GM13976 (cell line): ENCODE measurements at places on chromosomes 6 and 20.
A peak's percentile ranks its signal among the peaks of the same experiment; 100 is the strongest.

GRCh38 chr6:15658181-15658744 lies 4.6 kb downstream of the DTNBP1 start:
- DNase-seq, result peak; percentile 46

DNA sequence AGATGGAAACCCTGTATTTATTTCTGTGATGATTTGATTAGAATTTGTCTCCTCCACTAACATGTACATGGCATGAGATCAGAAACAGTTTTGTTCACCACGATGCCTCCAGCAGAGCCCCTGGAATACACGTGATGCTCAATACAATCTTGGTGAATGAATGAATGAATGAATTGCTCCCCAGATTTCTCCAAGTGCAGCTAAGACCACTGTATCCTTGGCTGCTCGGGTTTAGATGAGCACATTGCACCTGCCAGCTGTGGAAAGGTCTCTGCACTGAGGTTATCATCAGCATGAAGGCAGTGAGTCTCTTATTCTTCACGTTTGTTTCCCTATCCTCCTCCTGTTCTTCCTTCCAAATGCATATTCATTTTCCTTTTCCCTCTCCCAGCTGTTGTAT lies 17.9 kb downstream of the CASS4 start:
- DNase-seq, result no peak

DNA sequence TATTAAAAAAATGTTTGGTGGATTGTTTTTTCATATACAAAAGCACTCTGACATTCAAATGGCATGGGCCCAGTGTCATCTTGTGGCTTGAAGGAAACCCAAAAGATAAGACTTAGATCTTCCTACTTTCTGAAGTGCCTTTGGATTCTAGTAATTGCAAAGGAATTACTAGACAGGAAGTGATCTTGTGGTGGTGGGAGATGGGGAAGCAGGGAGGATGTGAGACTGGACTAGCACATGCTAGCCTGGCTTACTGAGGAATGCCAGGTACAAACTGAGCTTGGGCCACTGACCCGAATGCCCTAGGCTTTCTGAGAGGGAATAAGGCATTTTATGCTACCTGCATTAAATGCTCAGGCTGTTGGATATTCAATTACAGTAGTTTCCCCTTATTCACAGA lies 59.0 kb downstream of the AFG1L start:
- DNase-seq, result no peak

DNA sequence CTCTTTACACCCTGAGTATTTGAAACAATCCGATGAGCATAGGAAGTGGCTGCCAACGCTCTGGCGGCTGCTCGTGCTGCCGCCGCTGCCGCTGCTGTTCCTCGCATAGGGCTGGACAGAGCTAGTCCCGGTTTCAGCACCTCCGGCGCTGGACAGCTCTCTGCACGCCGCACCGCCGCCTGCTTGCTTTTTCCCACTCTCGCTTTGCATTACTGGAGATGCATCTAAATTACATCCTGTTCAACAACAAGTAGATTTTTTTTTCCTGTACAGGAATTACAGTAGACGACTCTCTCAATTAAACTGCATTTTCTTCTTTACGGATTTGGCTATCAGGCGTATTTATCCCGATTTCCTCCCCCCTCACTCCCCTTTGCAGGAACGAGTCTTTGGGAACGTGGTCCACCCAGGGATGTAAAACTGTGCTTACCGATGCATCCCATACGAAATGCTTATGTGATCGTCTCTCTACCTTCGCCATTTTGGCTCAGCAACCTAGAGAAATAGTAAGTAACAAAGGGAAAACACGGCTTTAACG lies 563.8 kb downstream of the LMBRD1 start:
- peak; percentile 59 for DNase-seq

- no peak for DNase-seq
These were observed 14.9 kb upstream of the CBFA2T2 start for GRCh38 chr20:33474963-33475362.
